ENCODE measurements at places on chromosomes 16 and 17.

GRCh38 chr16:11168386-11169051 lies 87.5 kb downstream of the SOCS1 start:
- DNase-seq, result no peak

DNA sequence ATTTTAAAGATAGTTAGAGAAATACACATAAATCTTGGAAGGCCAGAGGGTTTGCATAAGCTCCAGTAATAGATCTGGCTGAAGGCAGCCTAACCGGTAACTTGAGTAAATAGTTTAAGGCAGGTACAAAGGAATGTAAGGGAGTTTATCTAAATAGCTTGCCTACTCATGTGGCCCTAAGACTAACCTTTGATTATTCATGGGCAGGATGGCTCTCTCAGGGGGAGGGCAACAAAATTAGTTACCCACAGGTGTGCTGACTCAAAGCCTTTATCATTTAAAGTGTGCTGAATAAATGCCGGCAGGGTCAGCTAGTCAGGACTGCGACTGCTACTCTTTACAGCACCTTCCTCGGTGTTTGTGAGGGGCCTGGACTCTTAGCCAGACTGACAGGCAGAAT lies 761.3 kb upstream of the KIF2B start:
- no peak for DNase-seq

DNA sequence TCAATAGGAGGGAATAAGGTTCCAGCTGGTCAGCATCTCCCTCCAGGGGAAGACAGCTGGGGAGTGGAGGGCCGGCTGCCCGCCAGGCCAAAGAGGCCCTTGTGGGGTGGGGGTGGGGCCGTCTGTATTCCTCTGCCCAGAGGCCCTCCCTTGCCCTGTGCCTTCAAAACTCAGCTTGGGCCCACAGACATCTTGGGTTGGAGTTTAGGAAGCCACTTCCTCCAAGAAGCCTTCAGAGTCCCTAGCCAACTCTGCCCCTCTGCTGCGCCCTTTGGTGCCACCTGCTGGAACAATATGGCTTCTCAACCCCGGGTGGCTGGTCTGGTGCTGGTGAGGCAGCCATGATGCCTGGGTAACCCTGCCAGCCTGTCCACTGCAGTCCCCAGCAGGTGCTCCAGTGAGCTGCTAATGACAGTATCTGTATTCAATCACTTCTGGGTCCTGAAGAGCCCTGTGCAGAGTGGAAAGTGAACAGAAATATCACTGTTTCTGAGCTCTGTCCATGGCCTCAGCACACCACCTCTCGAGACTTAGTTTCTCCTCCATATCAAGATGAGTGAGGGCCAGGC lies 16.7 kb downstream of the HSD11B2 start:
- DNase-seq, result peak; percentile 87

DNA sequence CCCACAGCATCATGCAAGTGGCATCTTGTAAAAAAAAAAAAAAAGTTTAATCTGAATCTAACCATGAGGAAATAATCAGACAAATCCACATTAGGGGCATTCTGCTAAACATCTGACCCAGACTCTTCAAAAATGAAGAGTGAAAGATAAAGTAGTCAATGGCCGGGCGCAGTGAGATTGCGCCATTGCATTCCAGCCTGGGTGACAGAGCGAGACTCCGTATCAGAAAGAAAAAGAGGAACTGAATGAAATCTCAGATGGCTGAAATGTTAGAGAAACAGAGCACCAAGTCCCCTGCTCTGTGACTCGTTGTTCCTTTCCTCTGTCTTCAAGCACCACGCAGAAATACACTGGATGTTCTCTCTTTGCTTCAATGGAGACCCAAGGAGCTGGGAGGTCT lies 12.7 kb upstream of the RNF135 start:
- no peak for DNase-seq

DNA sequence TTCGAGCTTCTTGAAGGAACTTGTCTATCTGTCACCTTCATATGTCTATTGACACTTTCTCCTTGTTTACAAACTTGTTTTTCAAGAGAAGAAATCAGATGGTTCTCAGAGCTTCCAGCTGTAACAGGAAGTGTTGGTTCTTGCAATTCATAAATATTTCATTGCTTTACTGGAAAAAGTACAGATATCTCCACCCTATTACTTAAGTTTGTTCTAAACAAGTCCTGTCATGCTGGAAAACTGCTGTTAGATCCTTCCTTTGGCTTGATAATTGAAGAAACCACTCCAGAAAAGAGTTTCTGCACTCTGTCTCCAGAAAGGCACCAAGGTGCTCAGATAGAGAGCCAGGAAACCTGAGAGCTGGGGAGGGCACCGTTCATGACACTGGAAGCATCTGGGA lies 181.6 kb downstream of the DNAH9 start:
- no peak for DNase-seq

DNA sequence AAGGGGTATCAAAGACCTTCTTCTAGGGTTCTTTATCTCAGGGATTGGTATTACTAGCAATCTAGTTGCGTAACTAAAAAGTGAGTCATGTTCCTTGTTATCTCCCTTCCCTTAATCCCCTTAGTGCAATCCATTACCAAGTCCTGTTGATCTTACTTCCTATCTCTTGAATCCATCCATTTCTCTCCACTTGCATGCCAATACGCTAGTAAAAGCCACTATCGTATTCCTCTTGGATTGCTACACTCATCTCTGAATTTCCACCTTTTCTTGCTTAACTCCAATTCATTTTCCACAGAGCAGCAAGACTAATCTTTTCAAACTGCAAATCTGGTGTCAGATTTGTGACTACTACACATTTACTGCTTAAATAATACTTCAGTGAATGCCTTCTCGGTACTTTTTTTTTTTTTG lies 1.8 kb upstream of the ADAT1 start:
- DNase-seq, result no peak

GRCh38 chr17:79792984-79793923 lies 3.6 kb downstream of the CBX8 start:
- DNase-seq, result no peak

DNA sequence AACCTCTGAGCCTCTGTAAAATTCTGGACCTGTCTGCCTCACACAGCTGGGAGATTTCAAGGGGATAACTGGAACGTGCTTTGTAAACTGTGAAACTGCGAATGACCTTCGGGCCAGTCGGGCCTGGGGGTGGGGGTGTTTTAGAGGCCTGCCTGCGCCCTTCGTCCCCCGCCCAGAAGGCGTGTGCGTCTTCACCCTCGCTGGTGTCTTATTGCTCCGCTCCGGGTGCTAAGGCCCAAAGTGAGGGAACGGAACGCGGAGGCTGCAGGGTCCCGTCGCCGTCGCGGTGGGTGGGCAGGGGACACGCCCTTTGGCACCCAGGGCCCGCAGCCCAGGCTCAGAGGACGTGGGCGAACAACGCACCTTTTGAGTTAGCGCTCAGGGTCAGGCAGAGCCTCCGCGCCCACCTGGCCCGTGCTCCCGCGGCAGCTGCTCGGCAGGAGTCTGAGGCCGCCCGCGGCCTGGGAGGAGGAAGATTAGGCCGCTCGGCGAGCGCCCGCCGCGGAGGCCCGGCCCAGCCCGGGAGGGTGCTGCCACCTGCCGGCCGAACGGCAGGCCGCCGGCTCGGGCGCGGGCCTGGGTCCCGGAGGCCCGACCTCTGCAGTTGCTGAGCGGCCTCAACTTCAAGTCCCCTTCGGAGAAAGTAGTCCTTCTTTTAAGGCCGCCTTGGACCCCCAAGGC lies 29.7 kb downstream of the DCAKD start:
- DNase-seq, result peak; percentile 77

DNA sequence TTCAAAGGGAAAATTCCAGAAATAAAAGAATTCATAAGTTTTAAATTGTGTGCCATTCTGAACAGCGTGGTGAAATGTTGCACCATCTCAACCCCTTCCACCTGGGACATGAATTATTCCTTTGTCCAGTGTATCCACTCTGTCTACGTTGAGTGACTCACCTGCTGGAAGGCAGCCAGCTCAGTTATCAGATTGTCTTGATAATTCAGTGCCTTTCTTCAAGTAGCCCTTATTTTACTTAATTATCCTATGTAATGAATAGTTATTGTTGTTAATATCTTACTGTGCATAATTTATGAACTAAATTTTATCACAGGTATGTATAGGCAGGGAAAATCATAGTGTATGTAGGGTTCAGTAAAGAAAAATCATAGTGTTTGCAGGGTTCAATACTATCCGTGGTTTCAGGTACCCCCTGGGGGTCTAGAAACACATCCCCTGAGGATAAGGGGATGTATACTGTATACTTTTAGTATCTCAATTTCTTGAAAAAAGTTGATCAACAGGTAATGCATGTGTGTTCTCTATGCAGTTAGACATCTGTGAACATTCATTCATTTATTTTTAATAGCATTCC lies 7.7 kb upstream of the PCTP start:
- peak; percentile 8 for DNase-seq

DNA sequence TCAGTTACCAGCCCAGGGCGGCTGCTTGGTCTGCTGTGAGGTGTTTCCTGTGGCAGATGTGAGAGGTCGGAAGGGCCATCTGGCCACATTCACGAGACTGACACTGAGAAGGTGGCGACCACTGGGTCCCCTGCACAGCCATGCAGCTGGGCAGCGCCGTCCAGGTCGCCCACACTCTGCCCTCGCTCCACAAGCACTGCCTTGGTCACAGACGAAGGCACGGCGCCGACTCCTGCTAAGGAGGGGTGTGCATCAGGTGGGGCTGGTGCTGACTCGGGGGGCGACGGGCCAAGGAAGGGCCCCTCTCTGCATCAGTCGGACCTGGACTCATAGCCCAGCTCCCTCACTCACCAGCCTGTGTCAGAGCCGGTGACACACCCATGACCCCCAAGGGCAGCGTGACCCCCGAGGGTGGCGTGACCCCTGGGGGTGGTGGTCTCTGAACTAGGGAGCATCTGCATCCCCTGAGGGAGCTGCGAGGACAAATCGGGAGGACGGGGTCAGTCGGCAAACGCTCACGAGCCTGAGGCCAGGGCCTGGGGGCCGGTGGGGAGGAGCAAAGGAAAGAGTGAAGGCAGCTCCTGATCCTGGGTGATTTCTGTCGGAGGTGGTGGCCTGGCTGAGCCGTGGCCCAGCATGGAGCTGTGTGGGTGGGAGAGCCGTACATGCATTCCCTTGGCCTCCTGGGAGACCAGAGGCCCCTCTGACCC lies 30.4 kb downstream of the NME3 start:
- DNase-seq, result no peak

DNA sequence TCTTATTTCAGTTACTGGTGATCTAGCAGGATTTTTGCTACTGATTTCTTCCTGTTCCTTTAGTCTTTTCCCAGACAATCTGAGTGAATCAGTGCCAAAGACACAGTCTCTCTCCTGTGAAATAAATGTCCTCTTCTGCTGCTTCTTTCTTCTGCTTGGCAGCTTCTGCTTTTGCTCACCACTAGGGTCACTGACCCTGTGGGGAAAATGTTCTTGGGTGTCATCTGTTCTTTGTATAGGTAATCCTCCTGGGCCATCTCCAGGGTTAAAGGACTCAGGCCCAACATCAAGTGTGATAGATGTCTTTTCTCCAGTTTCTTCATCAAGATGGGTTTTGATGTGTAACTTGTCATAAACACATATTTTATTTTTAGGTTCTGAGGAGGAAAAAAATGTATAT lies 5.2 kb downstream of the PALB2 start:
- DNase-seq, result no peak

- DNase-seq, result no peak
Observed at GRCh38 chr17:71505981-71506380, 614.8 kb upstream of the SOX9 start.

GRCh38 chr16:71610447-71610846 lies 15.5 kb upstream of the MARVELD3 start:
- no peak for DNase-seq

GRCh38 chr17:81009136-81009535 lies 17.5 kb downstream of the CHMP6 start:
- no peak for DNase-seq

DNA sequence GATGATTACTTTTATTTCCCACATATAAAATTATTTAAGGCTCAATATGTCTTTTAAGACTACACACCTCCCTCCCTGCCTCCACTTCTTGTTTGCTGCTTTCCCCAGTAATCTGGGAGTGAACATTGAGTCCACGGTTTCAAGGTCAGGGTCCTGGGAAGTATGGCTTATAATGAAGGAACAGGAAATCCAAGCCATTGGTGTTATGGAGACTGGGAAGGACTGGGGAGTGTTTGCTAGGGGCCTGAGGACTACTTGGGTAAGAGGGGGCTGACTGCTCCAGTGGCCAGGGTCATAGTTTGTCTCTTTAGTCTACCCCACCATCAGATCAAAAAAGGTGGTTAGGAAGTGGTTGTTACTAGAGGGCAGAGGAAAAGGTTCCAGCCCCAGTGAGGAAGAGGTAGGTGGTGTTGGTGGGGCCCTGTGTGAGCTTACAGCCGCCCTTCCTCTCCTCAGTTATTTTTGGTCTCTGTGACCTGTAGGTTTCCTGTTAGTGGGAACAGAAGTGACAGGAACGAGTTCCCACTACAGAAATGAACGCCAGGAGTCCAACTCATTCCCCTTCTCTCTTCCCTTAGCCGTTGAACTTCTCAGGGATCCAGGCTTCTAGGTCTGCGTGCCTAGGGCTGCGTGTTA lies 742 bp upstream of the SLC16A13 start:
- DNase-seq, result peak; percentile 52

DNA sequence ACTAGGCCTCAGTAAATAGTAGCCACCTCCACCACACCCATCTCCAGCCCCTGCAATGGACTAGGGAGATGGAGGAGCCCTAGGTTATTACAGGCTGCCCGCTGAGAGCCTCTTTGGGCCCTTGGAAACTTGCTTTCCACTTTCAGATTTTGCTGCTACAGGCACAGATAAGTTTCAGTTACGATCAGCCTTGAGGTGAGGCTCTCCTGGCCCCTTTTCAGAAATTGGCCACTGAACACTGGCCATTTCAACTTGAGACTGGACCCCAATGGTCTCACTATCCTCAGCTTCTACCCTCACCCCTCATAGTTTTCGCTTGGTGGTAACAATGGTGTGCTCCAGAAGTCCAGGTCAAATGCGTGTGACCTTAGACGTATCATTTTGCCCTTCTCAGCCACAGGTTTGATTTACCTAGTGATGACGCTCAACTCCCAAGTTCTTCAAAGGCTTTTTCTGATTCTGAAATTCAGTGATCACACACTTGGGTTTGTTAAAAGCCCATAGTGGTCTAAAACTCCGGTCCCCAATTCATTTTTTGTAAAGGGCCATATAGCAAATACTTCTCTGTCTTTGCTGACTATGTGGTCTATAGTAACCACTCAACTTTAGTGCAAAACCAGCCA lies 1.0 kb downstream of the PMM2 start:
- DNase-seq, result no peak

GRCh38 chr17:77167472-77168306 lies 26.9 kb downstream of the SEC14L1 start:
- no peak for DNase-seq
